ENCODE measurements at places on chromosomes 13 and 19.
A peak's percentile ranks its signal among the peaks of the same experiment; 100 is the strongest.

- peak; percentile 73 for DNase-seq
These were observed at the start of gene ZBTB7A for GRCh38 chr19:4066682-4067395. Gene ZBTB7A (minus strand): TSS chr19:4066899. CDS start chr19:4055232, 11,667 bp downstream.

DNA sequence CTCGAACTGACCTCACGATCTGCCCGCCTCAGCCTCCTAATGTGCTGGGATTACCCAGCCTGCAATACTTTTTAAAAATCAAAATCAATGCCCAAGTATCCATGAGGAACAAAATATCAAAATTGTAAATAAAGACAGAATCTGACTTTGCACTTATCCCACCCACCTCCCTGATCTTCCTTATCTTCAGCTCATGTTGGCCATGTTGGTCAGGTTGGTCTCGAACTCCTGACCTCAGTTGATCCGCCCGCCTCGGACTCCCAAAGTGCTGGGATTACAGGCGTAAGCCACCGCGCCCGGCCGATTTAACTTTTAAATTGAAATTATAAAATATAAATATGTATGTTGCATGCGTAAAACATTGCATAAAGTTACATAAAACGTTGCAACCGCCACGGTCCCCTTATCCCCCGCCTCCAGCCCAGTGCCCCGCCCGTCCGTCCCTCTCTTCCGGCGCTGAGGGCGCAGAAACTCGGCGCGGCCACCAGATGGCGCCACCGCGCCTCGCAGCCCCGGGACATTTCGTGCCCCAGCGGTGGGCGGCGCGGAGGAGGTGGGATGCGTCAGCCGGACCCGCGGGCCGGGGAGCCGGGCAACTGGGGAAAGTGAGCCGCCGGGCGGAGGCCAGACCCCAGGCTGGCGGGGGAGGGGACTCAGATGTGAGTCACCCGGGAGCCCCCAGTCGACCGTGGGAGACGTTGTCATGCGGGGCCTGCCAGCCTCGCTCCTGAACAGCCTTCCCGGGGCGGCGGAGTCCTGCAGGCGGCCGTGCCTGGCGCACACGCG, 1.5 kb upstream of the GADD45B start:
- peak; percentile 92 for DNase-seq

DNA sequence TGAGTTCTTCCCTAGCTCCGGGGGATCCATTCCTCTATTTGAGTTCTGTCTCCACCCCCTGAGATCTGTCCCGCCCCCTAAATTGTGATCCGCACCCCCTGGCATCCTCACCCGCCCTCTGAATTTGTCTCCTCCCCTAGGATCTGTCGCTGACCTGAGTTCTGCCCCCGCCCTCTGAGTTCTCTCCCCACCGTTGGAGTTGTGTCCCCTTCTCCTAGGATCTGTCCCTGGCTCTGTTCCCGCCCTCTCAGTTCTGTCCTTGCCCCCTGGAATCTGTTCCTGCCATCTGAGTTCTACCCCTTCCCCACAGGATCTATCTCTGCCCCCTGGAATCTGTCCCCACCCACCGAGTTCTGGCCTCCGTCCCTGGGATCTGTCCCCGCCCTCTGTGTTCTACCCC, 1.0 kb upstream of the SLC17A7 start:
- DNase-seq = no peak

DNA sequence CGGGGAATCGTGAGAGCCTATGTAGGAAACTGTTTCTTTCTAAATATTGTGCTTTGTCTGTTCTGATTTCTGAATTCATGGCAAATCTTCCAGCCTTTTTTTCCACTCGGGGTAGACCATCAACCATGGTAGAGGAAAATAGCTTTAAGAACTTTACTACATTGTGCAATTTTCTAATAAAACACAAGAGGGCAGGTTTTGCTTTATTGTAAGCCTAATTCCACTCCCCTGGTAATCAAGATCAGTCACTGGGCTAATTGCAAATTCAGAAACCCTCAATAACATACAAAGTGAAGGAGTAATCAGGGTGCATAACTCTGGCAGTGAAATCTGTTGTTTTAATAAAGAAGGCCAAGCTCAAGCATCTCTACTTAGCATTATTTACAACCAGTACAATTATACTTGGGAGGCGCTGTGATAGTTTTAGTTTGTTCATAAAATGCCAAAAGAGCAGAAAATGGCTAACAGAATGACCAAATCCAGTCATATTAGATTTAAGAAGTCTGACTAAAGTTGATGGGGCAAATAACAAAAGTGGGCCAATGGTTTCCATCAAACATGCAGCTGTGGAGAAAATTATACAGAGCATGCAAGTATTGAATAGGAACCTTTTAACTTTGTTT, 43.8 kb downstream of the DCT start:
- DNase-seq = peak; percentile 21

DNA sequence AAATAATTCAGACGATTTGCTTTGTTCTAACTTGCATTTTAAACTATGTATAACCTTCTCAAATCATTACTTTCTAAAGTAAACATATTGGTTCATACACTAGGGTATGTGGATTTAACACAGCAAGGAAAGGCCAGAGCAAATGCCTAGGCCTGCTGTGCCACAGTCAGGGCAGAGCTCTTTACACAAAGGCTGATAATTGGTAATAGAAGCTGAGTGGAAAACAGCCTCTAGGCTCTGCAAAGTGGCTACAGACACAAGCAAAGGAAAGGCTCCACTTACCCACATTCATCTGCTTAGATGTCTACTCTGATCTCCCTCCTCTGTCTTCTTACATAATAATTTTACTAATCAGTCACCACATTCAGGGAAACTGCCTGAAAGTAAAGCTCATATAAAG, 382.9 kb downstream of the OLFM4 start:
- DNase-seq = no peak

- no peak for DNase-seq
These were observed 84.8 kb downstream of the FLT1 start for GRCh38 chr13:28410096-28410495.

DNA sequence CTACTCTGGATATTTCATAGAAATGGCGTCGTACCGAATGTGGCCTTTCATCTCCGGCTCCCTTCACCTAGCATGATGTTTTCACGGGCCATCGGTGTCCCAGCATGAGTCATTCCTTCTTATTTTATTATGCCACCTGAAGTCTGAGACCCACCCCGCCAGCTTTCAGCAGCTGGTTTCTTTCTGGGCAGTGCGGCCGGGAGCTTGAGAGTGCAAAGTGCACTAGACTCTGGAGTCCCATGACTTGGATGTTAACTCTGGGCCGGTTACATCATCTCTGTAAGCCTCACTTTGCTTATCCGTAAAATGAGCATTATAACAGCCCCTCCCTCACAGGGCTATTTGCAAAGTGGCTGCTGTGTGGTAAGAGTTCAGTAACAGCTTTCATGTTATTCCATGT, 5.8 kb upstream of the KMT5C start:
- no peak for DNase-seq

DNA sequence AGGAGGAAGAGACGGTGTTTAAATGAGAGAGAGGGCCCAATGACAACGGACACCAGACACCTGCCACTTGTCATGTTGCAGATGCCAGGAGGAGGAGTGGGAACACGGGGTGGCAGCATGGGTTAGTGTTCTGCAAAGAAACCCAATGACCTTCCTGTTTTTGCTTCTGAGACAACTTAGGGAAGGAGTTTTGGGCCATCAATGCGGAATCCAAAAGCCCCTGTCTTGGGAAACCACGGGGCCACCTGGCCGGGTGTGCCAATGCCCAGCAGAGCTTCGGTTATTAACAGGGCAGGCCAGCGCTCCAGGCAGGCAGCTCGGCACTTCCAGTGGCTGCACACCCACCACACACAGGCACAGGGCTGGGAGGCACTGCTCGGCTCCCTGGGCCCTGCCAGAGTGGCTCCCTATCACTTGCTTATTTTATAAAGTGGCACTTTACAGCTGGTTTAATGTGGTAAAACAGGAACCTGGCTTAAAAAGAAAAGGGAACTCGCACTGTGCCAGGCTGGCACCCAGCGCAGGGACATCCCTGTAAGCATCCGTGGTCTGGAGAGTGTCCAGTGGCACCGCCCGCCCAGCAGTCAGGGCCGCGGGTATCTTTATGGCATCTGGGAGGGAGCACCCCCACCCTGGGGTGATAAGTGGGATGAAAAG, 19.1 kb downstream of the ELL start:
- no peak for DNase-seq

GRCh38 chr19:18204394-18205199, 755 bp upstream of the RAB3A start:
- DNase-seq = peak; percentile 86

GRCh38 chr19:45713141-45713540, 17.6 kb downstream of the FBXO46 start:
- no peak for DNase-seq

DNA sequence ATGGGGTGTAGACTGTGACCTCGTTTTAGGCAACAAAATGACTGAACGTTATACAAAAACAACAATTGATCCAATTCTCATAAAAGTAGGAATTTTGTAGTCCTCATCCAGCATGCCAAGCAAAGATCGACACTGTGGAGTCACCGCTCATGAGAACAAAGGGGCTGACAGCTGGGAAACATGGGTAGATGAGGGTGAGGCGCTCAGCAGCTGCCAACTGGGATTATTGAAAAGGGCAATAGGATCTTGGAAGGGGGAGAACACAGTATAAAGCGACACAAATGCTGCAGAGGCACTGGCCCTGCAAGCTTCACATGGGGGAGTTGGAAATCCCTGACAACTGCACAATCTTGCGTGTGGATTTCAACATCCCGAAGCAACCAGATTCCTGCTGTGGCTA, 5.4 kb upstream of the ZNF765 start:
- peak; percentile 20 for DNase-seq

DNA sequence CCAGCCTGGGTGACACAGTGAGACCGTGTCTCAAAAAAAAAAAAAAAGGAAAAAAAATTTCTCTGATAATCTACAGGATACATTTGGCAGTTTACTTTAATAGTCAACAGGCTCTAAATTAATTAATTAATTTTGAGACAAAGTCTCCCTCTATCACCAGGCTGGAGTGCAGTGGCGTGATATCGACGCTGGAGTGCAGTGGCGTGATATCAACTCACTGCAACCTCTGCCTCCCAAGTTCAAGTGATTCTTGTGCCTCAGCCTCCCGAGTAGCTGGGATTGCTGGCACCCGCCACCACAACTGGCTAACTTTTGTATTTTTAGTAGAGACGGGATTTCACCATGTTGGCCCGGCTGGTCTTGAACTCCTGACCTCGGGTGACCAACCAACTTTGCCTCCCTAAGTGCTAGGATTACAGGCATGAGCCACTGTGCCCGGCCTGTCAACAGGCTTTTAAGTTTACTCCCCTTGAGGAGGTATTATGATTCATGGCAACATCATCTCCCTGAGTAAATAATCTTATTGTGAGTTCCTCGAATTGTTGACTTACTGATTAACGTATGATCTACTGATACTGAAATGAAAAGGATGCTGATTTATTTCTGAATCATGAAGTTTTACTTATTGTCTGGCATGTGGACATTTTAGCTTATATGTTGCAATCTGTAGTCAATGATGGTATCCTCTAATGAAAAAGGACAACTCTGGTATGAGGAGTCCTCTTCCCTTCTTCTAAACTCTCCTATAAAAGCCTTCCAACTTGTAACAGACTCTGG, 21.3 kb upstream of the MTRF1 start:
- no peak for DNase-seq

GRCh38 chr19:35845215-35846037, 6.9 kb downstream of the NPHS1 start:
- DNase-seq = no peak

DNA sequence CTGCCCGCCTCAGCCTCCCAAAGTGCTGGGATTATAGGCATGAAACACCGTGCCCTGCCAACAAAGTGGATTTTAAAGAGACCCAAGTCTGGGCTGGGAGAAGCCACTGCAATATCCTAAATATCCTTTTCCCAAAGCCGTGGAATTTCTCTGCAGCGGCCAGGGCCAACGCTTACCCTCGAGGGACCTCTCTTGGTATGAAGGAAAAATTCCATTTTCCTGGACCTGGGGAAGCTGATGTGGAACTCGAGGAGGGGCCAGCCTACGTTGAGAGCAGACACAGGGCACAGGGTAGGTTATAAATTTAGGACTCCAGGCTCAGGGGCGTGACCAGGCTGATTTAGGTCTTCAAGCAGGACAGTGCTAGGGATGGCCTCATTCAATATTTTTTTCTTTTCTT, 17.7 kb upstream of the UPF1 start:
- DNase-seq = peak; percentile 74

GRCh38 chr19:19278315-19278714, 5.2 kb upstream of the TM6SF2 start:
- DNase-seq = no peak

GRCh38 chr13:107809125-107809524, 406.2 kb downstream of the LIG4 start:
- DNase-seq = no peak

- DNase-seq = no peak
These were observed 10.1 kb downstream of the LGALS7B start for GRCh38 chr19:38799104-38799503.

DNA sequence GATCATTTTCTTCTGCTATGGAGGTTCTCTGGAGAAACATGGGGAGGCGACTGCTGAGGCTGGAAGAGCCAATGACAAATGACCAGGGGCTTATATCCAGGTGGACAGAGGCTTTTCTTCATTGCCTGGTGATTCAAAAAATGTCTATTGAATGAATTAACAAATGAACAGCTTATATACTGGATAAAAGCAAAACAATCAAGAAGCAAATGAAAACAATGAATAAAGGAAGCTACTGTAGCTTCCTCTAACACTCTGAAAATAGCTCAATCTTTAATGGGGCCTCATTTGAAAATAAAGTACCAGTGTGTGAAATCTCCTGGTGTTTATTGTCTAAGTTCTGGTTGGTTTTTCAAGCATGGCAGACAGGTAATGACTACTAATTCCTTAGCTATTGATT, 167.5 kb upstream of the TMTC4 start:
- DNase-seq = no peak

GRCh38 chr19:52602941-52603340, 32.9 kb downstream of the ZNF701 start:
- DNase-seq = no peak

DNA sequence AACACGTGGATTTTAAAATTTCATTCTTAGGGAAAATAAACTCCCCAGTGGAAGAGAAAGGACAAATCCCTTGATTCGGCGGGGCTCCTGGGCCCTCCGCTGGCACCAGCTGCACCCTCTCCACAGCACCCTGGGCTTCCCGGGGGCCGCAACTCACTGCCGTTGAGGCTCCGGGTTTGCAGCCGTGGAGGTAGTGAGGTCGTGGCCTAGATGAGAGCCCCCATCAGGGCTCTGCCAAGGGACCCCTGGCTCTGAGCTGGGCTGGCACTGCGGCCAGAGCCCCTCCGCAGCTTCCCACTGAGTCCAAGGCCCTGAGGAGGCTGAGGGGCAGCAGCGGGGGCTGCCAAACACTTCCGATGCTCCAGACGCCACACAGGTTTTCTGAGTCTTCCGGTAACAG, 133.7 kb upstream of the MCF2L start:
- DNase-seq = no peak

GRCh38 chr19:48724796-48725753, 5.5 kb upstream of the MAMSTR start:
- peak; percentile 87 for DNase-seq
